Hematopoietic multipotent progenitor cell (in vitro differentiated cells): ENCODE measurements at places on chromosomes 4 and X.

GRCh38 chrX:11386001-11386523, 92.8 kb downstream of the AMELX start:
- no peak for DNase-seq

GRCh38 chr4:147799986-147800555, 68.2 kb downstream of the ARHGAP10 start:
- peak; percentile 13 for DNase-seq

GRCh38 chr4:1722551-1723118, 1.3 kb downstream of the TACC3 start:
- no peak for DNase-seq

- peak; percentile 79 for DNase-seq
Measured at GRCh38 chr4:37970702-37971101, 10.5 kb downstream of the PTTG2 start.

GRCh38 chr4:42637104-42637503, 19.8 kb downstream of the ATP8A1 start:
- DNase-seq, result no peak

GRCh38 chrX:19721726-19722370, 165.6 kb downstream of the SH3KBP1 start:
- DNase-seq, result no peak

DNA sequence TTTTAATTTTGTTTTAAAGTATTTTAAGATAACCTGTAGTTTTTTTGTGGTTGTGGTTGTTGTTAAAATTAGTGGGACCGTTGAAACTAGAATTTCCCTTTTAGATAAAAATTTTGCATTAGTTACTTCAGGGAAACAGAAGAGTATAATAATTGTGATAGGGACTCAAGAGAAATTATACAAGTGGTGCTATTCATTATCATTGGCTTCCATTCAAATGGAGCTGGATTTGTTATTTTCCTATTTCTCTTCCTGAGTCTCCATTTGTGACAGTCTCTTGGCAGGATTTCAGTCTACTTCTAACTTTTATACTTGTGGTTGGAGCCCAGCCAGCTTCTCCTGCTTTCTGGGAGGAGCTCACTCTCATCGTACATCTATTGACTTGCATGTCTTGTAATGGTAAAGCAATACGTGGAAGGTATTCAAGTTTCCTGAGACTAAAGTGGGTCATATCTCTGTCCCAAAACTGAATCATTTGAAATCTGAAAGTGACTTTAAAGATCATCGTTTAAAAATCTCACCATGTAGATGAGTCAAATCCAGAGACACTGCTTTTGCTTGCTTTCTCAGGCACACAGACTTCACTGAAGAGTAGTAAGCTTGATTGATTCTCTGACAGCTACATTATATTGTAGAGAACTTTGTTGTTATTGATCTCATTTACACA, 155.8 kb downstream of the RPA4 start:
- DNase-seq, result no peak

DNA sequence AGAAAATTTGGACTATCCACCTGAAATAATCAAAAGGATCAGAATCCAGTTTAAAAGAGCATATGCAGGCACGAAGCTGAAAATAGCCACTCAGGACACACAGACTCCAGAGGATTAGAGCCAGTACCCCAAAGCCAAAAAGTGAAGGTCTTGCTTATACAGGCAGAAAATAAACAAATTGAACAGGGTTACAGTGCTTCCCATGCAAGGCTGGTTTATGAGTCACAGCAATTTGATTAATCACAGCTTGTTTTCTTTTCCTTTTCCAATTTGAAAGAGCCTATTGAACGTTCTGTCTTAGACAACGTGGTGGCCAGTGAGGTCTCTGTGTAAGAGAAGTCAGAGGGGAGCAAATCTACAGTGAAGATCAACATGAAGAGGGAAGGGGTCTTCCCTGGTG, 10.2 kb downstream of the HGFAC start:
- DNase-seq, result no peak
